Skeletal muscle cell (primary cell): ENCODE measurements at places on chromosomes 13 and 19.

DNA sequence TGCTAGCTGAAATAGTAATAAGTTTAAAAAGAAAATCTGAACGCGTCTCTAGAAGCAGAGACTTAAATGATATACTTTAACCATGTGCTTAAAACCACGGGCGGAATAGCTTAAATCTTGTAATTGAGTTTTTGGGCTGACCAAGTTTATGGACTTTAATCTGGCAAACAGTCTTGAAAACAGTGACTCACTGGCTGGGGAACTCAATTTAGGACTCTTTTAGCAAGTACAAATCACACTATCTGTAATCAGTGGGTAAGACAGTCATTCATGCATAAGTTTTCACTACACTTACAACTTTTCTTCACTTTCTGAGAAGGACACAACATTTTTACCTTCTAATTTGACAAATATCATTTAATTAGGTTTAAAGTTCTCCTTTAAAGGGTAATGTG lies 26.8 kb downstream of the ZNF627 start:
- no peak for DNase-seq

- DNase-seq: peak; percentile 0
These were observed 462 bp upstream of the MPHOSPH8 start for GRCh38 chr13:19632915-19633478.

DNA sequence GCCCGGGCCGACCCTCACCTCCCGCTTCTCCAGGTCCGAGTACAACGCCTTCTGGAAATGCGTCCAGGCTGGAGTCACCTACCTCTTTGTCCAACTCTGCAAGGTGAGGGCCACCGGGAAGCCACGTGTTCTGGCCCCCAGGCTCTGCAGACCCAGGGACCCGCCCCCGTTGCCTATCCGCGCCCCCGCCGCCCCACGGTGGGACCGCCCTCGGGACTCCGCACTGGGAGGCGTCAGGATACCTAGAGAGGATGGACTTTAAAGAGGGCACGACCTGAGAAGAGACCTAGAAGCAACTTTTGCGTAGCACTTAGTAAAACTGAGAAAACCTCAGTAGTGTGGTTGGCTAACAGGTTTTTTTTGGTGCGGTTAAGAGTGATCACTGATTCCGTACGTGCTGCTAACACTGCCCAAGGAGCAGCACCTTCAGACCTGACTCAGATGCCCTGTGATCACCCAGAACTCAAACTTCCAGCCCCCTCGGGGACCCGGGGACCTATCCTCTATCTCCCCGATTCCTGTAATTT lies 492 bp downstream of the TMEM147 start:
- DNase-seq: no peak

- DNase-seq: peak; percentile 86
These were observed 69.8 kb upstream of the STARD13 start for GRCh38 chr13:33355201-33355895.

GRCh38 chr13:45737571-45738017 lies 35.5 kb downstream of the CBY2 start:
- DNase-seq: no peak

- DNase-seq: no peak
These were observed 692.6 kb downstream of the PCDH17 start for GRCh38 chr13:58324161-58324560.

GRCh38 chr19:3122512-3122870 lies 13.3 kb upstream of the GNA15 start:
- no peak for DNase-seq

- no peak for DNase-seq
These were observed 277.1 kb downstream of the KLF5 start for GRCh38 chr13:73335944-73336343.

DNA sequence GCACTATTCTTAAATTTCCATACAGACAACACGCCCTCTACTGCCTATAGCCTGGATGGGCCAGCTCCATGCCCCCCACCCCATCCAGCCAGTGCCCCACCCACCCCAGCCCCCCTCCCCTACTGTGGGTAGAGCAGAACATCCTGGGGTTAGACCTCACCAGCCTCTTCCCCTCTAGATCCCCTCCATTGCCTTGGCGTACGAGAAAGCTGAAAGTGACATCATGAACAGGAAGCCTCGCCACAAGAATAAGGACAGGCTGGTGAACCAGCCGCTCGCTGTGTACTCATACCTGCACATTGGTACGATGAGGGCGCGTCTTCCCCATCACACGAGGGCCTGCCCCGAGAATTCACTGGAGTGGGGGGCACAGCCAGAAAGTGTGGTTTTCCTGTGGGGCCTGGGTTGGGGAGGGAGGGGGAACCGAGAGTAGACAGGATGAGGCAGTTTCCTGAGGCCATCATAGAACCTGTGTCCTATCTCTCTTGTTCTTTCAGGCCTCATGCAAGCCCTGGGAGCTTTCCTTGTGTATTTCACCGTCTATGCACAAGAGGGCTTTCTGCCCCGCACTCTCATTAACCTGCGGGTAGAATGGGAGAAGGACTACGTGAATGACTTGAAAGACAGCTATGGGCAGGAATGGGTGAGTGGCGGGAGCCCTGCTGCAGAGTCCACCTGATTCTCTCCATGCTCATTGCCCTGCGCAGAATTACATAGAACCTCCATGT lies 29.1 kb downstream of the ATP12A start:
- no peak for DNase-seq

- DNase-seq: peak; percentile 56
These were observed 2.2 kb downstream of the NDFIP2 start for GRCh38 chr13:79483086-79483706.

GRCh38 chr19:21604951-21605476 lies 99.6 kb downstream of the ZNF429 start:
- no peak for DNase-seq

DNA sequence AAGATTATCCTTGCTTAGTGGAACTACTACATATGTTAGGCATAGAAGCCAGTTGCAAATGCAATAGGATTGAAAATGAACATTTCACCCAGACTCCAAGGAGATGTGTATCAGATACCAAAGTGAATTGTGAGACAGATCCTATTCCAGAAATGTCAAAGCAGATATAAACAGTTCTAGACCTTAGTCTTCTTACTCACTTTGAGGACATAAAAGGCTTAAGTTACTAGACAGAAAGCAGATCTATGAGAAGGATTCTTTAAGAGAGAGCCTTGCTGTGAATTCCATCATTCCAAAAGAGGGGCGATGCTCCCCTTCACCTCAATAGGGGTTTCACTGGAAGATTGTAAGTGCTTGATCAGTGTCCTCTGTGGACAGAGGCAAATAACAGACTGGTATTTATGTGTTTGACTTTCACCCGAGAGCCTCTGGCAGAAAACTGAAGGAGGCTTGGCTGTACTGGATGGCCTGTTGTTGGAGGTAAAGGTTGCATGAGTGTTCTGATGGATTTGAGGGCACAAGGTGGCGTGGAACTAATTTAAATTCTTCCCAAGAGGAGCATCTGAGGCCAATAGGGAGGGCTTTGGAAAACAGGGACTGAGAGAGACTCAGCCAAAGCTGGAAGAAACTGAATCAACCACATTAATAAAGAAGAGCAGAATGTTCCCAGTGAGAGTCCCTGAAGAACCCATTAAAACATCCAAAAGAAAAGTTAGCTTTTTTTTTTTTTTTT lies 194.8 kb downstream of the DCLK1 start:
- no peak for DNase-seq

DNA sequence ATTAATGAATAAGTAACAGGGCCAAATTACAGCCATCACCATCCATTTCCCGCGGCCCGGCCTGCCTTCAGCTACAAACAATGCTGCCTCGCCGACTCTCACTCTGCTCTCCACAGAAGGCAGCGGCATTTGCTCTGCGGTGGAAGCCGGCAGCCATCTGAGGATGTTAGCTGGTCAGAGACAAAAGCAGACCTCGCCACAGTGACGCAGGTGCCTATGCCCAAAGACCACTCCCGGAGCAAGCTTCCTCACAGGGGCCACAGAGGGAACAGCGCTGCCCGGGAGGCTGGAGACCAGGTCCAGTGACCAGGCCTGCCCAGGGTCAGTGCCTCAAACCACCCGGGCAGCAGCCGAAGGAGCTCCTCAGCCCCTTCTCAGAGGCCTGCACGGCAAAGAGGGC lies 16.4 kb downstream of the PEPD start:
- no peak for DNase-seq

DNA sequence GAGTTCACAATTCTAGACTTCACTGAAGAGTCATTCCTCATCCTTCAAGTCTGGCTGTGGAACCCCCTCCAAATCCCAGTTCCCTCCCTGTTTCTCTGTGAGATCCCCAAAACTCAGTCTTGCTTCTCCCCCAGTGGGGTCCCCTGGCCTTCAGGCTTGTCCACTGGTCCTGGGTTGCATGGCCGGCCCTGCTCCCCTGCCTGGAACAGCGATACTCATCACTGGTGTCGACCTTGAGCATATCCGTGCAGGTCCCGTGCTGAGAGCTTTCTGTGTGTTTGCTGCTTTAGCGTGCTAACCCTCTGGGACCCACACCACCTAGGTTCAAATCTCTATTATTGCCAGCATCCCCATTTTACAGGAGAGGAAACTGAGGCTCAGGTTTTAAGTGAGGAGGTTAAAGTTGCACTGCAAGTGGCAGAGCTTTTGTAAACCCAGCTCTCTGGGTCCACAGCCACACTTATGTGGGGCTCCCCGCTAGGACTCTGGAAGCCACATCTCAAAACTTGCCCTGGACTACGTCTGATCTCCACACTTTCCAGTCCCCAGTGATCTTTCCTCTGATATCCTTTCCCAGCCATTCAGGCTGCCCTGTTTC lies 15.5 kb downstream of the LIPE start:
- DNase-seq: no peak

DNA sequence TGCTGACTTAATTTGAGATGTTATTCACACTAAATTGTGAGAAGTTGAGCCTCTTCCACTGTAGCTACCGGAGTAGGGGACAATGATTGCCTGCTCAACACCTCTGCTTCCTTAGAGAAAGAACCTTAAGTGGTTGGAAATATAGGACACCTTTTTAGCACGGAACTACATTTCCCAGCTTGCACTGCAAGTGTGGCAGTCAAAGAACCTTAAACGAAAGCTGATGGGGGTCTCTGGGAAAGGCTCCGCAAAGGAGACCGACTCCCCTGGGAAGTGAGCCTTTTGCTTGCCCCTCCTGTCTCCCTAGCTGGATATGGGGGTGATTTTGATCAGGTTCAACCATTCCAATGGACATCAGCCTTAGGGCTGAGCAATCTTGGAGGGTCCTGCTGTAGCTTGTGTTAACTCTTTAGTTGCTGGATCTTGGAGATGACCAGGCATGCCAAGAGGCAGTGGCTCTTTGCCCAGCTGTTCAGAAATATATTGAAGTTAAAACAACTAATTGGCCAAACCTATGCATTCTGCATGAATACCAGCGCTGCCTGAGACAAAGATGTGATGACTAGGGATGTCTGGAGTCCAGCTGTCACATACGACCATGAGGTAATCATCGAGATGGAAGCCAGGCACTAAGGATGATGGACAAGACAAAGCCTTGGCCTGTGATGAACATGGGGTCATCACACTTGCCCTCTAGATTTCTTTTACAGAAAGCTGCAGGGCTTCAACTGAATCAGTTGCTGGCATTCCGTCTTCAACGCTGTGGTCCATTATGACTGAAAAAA lies 286.5 kb downstream of the FOXO1 start:
- no peak for DNase-seq

- no peak for DNase-seq
These were observed 77.3 kb upstream of the MCF2L start for GRCh38 chr13:112891477-112892401.

- no peak for DNase-seq
These were observed 193.7 kb downstream of the LMO7 start for GRCh38 chr13:75829830-75830229.

GRCh38 chr19:10817291-10818038 lies 18.5 kb downstream of the TMED1 start:
- DNase-seq: peak; percentile 93

- no peak for DNase-seq
These were observed 28.2 kb downstream of the ATP8B3 start for GRCh38 chr19:1783874-1784273.

- DNase-seq: no peak
These were observed 183.5 kb downstream of the SPRY2 start for GRCh38 chr13:80157261-80157932.

GRCh38 chr19:39351537-39352064 lies 9.4 kb downstream of the SAMD4B start:
- no peak for DNase-seq

DNA sequence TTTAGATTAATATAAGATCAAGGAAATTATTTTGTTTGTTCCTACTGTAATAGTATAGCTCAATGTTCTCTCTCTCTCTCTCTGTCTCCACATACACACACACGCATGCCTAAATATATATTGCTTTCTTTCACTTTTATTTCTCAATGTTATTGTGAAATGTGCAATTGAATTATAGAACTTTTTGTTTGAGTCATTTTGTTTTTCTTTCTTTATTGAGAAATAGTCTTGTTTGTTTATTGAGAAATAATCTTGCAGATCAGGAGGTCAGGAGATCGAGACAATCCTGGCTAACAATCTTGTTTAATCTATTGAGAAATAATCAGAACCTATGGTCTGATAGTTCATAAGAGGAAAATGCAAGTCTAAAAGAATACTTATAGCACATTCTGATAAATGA lies 1581.3 kb downstream of the EFNB2 start:
- peak; percentile 67 for DNase-seq

GRCh38 chr13:66563076-66563475 lies 667.1 kb downstream of the PCDH9 start:
- DNase-seq: no peak

GRCh38 chr13:40549500-40550094 lies 116.8 kb downstream of the FOXO1 start:
- no peak for DNase-seq

- DNase-seq: no peak
These were observed 1.3 kb downstream of the TRIP10 start for GRCh38 chr19:6740589-6741343.

- DNase-seq: no peak
These were observed 33.9 kb downstream of the PDE4A start for GRCh38 chr19:10454267-10454666.

GRCh38 chr13:42375663-42376062 lies 103.7 kb downstream of the AKAP11 start:
- no peak for DNase-seq

DNA sequence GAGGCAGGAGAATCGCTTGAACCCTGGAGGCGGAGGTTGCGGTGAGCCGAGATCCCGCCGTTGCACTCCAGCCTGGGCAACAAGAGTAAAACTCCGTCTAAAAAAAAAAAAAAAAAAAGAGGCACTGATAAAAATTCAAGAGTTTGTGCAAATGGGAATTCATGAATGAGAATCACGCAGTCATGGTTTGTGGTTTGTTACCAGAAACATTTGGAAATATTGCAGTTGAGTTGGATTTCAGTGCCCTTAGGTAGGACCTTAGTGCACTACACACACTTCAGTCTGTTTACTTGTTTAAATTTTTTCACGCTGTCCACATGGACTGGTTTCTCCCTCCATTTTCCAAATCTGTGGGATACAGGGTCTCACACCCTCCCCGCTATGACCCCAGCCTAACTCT lies 28.4 kb downstream of the ZNF844 start:
- no peak for DNase-seq
